Neural crest cell (in vitro differentiated cells): ENCODE measurements at places on chromosomes 3 and 15. TPM values are rescaled to one million over a fixed set of nuclear protein-coding genes. Genes with fewer than 3 reads are reported as not detected.

The KY gene
- total RNA-seq = 0.33 and 0.52 TPM in 2 replicates

The DLEC1 gene
- total RNA-seq = 1.1 and 1.3 TPM in 2 replicates

The FAM131A gene
- 17.4 and 19.7 TPM in 2 replicates for total RNA-seq

The PAQR9 gene
- 1.8 and 1.9 TPM in 2 replicates for total RNA-seq

The C3orf70 gene
- 15.9 and 16.1 TPM in 2 replicates for total RNA-seq

The ZNF80 gene
- not detected in 2 replicates for total RNA-seq

The C3orf18 gene
- 12.7 and 13.1 TPM in 2 replicates for total RNA-seq

The TM2D3 gene
- 50.7 and 54.2 TPM in 2 replicates for total RNA-seq

The AP3S2 gene
- total RNA-seq = 29.8 and 31.6 TPM in 2 replicates

The CHRNA3 gene
- 3.8 and 5.1 TPM in 2 replicates for total RNA-seq

The TMC3 gene
- total RNA-seq = not detected in 2 replicates

The TMEM40 gene
- not detected in 2 replicates for total RNA-seq
